ENCODE measurements at places on chromosomes 16 and 17.

GRCh38 chr16:88456356-88457292 is 3.5 kb downstream of the ZFPM1 start:
- peak; percentile 41 for DNase-seq

GRCh38 chr17:7967751-7968150 is 34.7 kb upstream of the GUCY2D start:
- no peak for DNase-seq

GRCh38 chr16:9262941-9263715 is 171.7 kb downstream of the HAPSTR1 start:
- no peak for DNase-seq

DNA sequence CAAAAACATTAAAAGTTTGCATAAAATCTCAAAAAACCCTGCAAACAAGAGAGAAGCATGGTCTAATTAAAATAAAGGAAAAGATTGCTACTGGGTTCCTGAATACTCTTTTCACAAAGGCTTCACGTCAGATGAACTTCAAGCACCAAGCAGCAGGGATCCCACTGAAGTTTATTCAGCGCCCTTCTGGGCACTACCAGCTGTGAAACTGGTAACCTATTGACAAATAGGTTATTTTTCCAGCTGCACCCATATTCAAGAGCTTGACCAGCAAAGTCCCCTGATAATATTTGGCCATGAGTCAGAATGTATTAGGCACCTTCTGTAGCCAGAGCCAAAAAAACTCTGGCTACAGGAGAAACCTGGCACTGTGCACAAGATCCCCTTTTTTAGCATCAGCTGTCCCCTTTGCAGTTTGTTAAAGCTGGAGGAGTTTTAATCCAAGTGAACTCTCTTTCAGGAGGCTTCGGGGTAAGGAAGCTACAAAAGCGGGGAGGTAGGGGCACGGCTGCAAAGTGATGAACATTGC is 60.3 kb downstream of the GRIN2A start:
- DNase-seq, result no peak

DNA sequence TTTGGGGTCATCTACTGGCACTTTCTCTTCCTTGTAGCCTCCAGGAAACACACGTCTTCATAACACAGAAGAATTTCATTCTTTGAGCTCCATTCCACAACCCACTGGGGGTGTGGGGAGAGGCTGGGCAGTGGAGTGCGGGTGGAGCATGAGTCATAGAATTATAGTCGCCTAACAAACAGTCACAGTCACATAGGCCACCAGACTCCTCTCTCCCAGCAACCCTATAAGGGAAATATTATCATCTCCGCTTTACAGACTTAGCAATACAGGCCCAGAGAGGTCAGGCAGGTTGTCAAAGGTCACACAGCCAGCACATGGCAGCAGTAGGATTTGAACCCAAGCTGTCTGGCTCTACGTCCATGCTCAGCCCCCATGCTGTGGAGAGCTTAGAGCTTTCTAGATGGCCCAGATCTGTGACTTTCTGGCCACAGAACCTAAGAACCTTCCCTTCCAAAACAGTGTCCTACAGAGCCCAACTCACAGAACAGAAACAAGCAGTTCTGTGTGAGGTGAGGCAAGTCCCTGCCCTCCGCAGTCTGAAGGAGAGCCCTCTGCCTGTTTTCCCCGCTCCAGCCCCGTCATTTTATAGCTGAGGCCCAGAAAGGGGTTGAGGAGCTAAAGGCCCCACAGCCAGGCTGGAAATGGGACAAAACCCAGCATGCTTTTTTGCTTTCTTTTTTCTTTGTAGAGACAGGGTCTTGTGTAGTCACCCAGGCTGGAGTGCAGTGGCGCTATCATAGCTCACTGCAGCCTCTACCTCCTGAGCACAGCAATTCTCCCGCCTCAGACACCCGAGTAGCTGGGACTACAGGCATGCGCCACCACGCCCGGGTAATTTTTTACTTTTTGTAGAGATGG is 10.7 kb upstream of the LITAF start:
- peak; percentile 51 for DNase-seq

DNA sequence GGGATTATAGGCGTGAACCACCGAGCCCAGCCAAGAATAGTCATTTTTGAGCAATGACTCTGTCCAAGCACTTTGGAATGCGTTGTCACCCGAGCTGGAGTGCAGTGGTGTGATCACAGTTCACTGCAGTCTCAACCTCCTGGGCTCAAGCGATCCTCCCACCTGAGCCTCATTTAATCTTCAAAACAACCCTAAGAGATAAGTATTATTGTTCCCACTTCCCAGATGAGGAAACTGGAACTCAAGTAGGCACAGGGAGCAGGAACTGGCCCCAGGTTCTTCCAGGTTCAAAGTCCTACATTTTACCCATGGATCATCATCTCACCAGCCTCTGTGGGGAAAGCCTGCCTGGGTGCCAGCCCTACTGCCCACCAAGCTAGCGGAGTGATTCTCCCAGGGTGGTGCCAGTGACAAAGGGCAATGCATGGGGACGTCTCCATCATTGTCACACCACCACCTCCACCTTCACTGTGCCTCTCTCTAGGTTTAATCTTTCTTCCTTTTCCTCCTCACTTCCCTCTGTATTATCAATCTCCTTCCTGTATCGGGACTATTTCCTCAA is 11.3 kb upstream of the RNF157 start:
- DNase-seq, result no peak

DNA sequence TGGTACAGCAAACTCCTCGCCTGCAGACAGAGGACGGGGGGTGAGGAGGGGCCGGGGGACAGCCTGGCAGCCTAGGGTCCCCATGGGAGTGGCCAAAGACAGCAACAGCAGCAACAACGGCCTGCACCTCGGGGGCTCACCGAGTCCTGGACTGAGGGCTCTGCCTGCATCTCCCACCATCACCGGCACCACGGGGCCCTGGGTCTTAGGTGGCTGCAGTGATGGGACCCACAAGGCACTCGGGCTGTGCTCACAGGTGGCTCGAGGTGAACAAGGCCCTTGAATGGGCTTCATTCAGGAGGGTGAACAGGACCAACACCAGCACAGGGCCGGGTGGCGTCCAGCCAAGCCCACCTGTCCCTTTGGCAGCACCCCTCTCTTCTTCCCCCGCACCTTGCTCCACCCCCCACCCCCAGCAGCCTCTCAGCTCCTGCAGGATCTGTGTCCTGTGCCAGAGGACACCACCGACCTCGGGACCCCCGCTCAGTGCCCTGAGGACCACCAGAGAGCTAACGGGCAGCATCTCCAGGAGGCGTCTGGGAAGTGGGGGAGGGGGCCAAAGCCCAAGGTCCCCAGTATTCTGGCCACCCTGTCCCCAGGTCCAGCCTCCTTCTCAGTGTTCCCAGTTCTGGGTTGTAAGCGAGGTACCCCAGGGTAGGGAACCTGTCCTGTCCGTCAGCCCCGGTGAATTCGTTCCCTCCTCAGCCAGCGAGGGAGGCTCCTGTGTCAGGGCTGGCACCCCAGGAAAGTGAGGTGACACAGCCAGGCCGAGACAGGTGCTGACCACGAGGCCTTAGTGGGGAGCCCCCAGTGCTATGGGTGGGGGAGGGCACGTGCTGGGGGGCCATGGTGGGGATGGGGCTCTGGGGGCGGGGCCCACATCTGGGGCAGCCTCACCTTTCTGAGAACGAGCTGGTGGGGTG is 94.3 kb downstream of the TBC1D16 start:
- DNase-seq, result no peak

DNA sequence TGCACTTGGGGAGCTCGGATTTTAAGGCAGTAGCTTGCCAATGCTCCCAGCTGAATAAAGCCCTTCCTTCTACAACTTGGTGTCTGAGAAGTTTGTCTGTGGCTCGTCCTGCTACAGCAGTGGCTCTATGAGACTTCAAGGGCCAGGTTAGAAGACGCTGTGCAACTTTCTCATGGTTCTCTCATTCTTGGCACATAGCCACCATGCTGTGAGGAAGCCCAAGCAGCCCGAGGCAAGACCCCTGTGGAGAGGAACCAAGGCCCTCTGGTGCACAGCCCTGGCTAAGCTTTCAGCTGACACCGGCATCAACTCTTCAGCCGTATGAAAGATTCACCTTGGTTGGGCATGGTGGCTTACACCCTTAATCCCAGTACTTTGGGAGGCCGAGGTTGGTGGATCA is 116.9 kb upstream of the EEF2KMT start:
- no peak for DNase-seq

DNA sequence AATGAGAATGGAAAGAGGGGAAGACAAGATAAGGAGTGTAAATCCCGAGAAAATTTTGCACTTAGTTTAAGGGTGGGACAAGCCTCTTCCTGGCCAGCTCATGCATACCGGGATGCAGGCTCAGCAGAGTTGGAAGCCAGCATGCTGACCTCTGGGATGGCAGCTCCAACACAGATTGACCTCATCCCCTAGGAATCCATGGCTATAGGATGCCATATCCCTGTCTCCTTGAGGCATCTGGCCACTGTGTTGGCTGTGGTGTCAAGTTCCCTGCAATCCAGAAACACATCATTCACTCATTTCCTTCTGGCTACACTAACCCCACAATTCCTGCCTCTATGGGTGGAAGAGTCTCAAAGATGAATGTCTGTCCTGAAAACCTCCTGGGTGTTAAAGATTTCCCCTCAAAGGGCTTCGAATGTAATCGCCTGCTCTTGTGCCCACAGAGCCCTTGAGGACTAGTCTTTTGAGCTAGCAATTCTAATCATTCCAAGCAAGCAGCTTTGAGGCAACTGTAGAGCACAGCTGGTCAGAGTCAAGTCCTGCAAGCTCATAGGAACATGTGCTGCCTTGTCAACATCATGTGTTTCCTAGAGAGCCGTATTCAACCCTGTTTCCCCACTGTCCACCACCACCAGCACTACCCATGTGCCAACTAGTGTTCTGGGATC is 141.4 kb downstream of the PMP22 start:
- no peak for DNase-seq

DNA sequence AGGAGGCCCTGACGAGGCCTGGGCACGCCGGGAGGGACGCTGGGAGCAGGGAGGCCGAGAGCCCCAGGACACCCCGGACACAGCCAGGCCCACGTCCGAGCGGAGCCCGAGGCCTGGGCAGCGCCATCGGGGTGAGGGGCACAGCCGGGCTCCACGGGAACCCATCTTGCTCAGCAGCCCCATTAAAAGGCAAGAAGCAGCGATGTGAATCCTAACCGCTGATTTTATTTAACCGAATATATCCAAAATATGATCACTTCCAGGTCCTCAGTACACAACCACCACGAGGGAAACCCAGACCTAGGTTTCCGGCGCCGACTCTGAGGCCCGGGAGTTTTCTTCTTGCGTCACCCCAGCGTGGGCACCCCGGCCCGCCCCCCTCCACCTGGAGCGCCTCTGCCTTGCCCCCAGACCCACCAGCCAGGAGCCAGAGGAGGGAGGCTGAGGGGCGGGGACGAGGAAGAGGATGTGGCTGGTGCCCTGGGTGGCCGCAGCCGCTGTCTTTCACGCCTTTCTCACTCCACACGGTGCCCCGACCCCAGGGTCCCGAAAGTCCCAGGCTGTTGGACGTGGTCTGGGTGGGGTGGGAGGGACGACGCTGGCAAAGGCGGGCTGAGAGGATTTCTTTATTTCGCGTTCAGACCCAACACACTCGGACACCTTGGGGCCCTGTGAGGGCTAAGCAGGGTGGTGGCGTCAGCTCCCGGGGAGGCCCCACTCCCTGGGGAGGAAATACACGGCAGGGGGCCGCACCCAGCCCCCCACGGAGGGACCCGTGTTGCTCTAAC is 568 bp upstream of the CCDC154 start:
- DNase-seq, result no peak

GRCh38 chr17:28345419-28346198 is 10.0 kb downstream of the TNFAIP1 start:
- DNase-seq, result no peak

DNA sequence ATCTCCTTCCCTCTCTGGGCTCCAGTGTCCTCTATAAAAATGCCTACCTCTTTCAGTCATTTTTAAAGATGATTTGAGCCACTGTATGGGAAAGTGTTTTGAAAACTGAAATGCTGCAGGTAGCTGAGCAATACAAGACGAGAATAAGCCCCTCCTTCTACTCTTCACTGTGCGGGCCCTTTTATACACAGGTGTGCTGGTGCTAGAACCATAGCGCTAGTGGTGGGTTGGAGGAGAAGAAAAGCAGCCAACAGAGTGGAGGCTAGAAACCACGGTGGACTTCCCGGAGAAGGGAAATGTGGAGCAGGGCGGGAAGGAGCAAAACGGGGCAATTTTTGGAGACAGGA is 58.2 kb upstream of the DLX4 start:
- DNase-seq, result no peak

- DNase-seq, result no peak
These were observed 167.7 kb upstream of the CIBAR2 start for GRCh38 chr16:85279825-85280545.

GRCh38 chr16:78249832-78250231 is 150.4 kb downstream of the WWOX start:
- no peak for DNase-seq

DNA sequence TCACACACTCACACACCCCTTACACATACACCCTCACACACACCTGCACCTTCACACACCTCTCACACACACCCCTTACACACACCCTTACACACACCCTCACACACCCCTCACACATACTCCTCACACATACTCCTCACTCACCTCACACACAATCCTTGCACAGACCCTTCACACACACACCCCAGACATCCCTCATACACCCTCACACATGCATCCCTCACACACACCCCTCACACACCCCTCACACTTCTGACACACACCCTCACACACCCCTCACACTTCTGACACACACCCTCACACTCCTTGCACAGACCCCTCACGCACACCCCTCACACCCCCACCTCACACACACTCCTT is 23.9 kb downstream of the C17orf67 start:
- no peak for DNase-seq

- DNase-seq, result no peak
These were observed 16.5 kb downstream of the GLP2R start for GRCh38 chr17:9842057-9842758.

- peak; percentile 73 for DNase-seq
These were observed 12.7 kb upstream of the CD300A start for GRCh38 chr17:74453665-74454196.

- DNase-seq, result no peak
These were observed 367.6 kb downstream of the C16orf95 start for GRCh38 chr16:86949630-86950029.

DNA sequence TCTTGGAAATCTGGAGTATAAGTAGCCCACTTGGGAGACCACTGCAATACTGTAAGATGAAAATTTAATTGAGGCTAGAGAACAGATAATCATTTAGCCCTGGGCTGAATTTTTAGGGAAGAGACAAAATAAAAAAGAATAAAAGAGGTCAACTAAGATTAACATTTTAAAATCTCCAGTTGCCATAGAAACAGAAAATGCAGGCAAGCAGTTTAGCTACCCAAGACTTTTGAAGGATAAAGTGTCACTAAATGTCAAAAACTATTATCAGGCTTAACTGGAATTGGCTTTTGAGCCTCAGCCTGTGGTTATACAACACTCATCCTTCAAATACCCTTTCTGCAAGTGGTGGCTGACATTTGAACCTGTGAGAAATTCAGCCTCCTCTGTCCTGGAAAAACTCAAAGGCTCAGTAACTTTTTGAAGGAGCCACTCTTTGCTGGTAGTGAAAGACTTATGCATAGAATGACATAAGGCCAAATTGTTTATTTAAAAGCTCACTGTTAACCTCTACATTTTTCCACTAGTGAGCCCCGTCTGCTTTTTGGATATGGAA is 220.7 kb upstream of the KCNJ16 start:
- no peak for DNase-seq

GRCh38 chr17:66508896-66509844 is 206.8 kb downstream of the PRKCA start:
- peak; percentile 3 for DNase-seq
